Foreskin keratinocyte (primary cell): ENCODE measurements at places on chromosomes 1 and 21. TPM values are rescaled to one million over a fixed set of nuclear protein-coding genes. Genes with fewer than 3 reads are reported as not detected.

GRCh38 chr1:217004776-217005436 lies 281.7 kb upstream of the ESRRG start:
- no peak for DNase-seq

GRCh38 chr1:47780469-47780995 lies 216.7 kb downstream of the TRABD2B start:
- no peak for DNase-seq

- no peak for DNase-seq
Observed at GRCh38 chr21:43976661-43977060, 35.4 kb upstream of the TRAPPC10 start.

DNA sequence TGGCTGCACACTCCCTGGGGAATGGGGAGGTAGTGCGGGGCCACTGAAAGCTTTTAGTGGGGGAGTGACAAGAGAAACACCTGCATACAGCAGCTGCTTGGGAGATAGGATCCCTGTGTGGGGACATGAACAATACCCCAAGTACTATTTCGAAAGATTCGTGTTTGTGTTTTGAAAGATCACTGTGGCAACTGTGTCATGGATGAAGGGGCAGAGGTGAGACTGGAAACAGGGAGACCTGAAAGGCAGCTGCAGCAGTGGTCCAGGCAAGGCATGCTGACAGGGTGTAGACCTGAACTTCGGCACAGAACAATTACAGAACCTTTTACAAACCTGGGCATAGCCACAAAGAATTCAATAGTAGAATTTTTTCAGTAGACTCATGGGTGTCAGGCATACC lies 32.9 kb downstream of the TENT5C start:
- no peak for DNase-seq

DNA sequence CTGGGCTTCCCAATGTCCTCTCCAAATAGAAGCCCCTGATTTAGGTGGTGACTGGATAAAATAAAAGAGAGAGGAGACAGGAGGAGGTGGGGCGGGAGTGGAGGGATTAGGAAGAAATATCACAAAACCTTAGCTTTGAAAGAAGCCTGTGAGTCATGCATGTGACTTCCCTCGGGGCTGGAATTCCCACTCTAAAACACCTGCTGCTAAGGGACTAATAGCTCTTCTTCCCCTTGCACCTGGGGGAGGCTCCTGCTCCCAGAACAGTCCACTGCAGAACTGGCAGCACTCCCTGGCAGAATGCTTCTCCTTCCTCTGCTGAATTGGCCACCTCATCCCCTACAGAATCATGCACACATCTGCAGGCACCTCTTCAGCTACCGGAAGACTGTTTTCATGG lies 207.2 kb downstream of the ATG4C start:
- DNase-seq: no peak

DNA sequence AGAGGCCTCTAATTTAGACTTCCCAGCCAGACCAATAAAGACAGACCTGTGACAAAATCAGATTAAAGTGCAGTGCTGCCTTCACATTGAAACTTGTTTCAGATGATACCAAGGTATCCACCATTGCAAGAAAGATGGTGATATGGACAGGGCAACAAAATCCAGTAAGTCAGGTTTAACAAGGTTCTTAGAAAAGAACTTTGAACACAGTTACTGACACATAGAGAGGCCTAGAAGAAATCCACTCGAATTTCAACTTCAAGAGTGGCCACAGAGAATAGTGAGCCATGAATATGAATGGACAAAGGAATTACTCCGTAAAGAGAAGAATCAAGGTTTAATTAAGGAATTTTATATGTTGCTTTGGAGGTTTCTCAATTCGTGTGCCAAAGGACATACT lies 230.4 kb downstream of the KCNT2 start:
- DNase-seq: no peak

- no peak for DNase-seq
Observed at GRCh38 chr1:53652441-53653199, 86.3 kb downstream of the GLIS1 start.

DNA sequence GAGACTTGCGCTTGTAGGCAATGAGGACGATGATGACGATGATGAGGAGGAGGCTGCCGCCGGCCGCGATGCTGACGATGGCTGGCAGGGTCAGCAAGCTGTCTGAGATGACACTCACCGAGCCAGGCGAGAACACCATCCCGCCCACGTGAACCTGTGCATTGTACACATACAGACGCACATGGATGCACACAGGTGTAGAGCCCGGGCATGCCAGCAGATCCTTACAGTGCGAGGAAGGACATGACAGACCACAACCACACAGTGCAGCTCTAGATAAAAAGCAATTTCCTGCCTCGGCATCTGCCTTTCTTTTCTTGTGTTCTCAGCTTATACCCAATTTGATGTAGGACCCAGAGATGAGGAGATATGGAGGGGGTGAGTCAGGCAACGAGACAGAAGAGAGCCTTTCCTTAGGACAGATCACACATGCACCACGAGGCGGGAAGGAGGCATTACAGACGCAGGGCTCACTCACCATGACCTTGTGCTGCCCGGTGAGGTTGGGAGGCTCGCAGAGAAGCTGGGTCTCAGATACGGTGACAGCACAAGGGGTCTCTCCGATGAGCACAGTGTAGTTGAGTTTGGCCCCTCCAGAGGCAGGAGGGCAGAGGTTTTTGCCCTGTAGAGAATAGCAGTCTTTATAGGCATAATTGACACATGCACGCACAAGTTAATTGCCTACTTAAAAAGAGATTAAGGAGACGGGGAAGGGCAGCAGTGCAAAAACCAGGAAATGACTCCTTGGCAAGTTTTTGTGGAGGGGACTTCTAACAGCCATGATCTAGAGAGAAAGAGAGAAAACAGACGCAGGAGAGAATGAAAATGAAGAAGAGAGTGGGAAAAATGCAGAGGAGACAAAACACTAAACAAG lies 133.9 kb upstream of the CD34 start:
- DNase-seq: no peak

GRCh38 chr1:91594383-91595055 lies 93.9 kb downstream of the CDC7 start:
- no peak for DNase-seq

The COL24A1 gene
- 0.04 and 0.17 TPM in 2 replicates for total RNA-seq

The PCNX2 gene
- total RNA-seq: 18.2 and 23.6 TPM in 2 replicates

The ANKRD35 gene
- total RNA-seq: 0.14 and 0.21 TPM in 2 replicates

The RGS13 gene
- not detected in 2 replicates for total RNA-seq

The LAMC1 gene
- 93.6 and 109 TPM in 2 replicates for total RNA-seq

The ZBTB8B gene
- under 0.01 TPM in 2 replicates for total RNA-seq

The PSMB2 gene
- total RNA-seq: 91.0 and 101 TPM in 2 replicates

The VWA1 gene
- 15.0 and 17.5 TPM in 2 replicates for total RNA-seq

The LENEP gene
- not detected in 2 replicates for total RNA-seq
